Sigmoid colon (tissue), 7 donors: ENCODE measurements at places on chromosomes 1 and 21. TPM values are rescaled to one million over a fixed set of nuclear protein-coding genes. Genes with fewer than 3 reads are reported as not detected.

GRCh38 chr1:38133756-38134155 is 87.2 kb upstream of the POU3F1 start:
- DNase-seq: no peak

DNA sequence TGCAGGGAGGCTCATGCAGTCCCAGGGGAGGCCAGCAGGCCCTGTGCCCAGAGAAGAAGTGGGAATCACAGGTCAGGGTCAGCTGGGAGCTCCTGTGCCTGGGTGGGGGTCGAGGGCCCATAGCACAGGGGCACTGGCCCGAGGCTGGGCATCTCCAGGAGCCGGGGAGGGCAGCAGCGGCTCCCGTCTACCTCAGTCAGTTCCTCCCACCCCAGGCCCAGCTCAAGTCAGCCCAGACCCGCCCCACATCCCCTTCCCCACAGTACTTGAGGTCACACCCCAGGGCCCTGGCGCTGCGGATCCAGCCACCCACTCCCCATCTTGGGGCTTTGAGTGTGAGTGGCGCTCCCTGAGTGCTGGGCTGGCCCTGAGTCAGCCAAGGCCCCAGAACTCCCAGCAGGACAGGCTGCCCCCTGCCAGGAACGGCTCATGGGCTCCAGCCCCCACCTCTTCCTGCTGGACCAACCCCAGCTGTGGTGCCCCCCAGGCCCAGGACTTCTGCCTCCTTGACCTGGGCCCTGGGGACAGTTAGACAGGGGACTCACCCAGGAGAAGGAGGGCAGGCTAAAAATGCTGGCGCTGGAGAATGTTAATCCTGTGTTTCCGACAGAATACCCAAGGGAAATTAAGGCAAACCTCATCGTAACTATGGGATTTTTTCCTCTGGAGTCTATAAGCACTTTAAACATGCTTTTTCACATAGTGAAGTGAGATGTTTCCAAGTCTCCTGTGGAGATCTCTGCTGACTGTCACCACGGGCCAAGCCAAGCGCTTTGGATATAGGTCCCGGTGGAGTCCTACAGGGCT is 68.8 kb upstream of the COL6A1 start:
- no peak for DNase-seq

GRCh38 chr1:111471012-111471411 is 2.8 kb upstream of the C1orf162 start:
- DNase-seq: peak; percentile 77

Gene PDZK1IP1
- total RNA-seq: not detected

DNA sequence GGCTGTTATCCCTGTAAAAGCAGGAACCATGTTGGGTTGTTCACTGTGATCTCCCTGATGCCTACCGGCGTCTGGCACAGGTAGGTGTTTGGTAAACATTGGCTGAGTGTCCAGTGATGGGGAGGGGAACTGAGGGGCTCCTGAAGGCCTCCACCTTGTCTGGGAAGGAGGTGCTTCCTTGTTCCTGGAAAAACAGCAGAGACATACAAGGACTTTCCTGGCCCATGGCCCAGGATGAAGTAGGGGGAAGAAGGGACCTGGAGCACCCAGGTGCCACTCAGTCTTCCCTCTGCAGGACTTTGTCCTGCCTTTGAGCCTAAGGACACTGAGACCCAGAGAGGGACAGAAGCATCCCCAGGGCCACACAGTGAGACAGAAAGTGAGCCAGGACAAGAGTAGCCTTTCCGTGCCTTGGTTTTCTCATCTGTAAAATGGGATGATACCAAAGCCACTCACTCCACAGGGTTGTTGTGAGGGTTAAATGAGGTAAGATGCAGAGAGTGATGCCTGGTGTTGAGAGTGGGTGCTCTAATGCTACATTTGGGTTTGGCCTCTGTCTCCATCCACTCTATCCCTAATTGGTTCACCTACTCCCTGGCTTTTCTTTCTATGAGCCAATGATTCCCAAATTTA is 6.1 kb upstream of the HEYL start:
- DNase-seq: no peak

Gene PTPRU
- total RNA-seq: 28.4 TPM

DNA sequence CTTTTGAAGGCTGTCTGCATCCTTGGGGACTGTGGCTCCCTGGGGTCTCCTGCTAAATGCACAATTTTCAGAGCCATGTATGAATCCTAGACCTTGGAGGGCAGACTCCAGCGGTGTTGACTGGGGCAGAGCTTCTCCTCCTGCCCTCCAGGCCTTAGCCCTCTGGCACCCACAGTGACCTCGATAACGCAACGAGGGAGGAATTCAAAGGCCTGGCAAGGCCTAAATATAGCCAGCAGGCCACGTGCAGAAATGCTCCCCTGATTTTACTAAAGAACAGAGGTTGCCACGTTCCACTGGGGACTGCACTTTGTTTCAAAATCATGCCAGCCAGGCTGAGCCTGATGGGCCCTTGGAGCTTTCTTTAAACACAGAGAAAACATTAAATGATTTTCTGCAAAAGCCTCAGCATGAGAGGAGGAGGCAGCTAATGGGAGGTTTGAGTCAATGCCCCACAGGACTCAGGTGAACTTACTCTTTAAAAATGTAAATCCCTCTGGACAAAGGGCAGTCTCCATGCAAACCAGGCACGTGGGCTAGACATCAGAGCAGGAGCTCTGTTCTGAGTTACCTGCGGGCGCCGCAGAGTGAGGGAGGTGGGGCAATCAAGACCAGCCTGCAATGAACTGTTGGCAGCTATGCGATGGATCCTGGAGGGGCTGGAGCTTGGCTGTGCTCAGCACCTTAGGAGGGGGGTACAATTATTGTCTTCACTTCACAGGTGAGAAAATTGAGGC is 28.0 kb downstream of the GRIK3 start:
- DNase-seq: no peak

- DNase-seq: no peak
These were observed 561.7 kb downstream of the LTN1 start for GRCh38 chr21:28431022-28431421.
